Spleen (tissue), 13 donors: ENCODE measurements at places on chromosomes 1 and 21.

GRCh38 chr1:33606272-33606671 lies 133.8 kb downstream of the ZSCAN20 start:
- H3K27ac ChIP-seq = no peak overlapping the region
- no peak for DNase-seq
- H3K36me3 ChIP-seq = no peaks in the 10 kb centered on the region
- H3K27me3 ChIP-seq = no peaks in the 10 kb centered on the region
- H3K4me3 ChIP-seq = no peak overlapping the region
- H3K4me1 ChIP-seq = no peaks in the 10 kb centered on the region

GRCh38 chr1:67285780-67286488 lies 21.7 kb upstream of the IL12RB2 start:
- no peak overlapping the region for H3K4me3 ChIP-seq
- no peaks in the 10 kb centered on the region for H3K27me3 ChIP-seq
- H3K4me1 ChIP-seq = no peaks in the 10 kb centered on the region
- no peaks in the 10 kb centered on the region for H3K36me3 ChIP-seq

- H3K4me1 ChIP-seq = peaks cover 29% of the 10 kb centered on the region
- H3K36me3 ChIP-seq = no peaks in the 10 kb centered on the region
- no peaks in the 10 kb centered on the region for H3K27me3 ChIP-seq
- H3K4me3 ChIP-seq = no peak overlapping the region
- DNase-seq = no peak
- H3K27ac ChIP-seq = no peak overlapping the region
Observed at GRCh38 chr1:31701091-31701736, 2.6 kb downstream of the COL16A1 start.

DNA sequence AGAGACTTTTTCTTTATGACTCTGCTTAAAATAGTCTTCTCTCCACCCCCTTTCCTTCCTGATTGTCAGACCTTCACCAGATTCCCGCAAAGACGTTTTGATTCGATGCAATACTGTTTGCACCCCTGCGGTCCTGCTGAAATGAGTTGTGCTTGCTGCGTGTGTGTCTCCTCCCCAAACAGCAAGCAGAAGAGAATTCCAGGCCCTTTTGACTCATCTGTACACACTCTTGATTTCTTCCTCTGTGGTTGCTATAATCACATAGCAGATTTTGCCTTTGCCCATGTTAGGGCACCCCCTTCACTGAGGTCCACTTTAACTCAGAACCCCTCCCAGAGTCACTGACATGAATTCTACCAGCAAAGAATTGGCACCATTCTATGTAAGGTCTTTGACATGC lies 136.5 kb downstream of the ZZZ3 start:
- H3K27ac ChIP-seq = no peak overlapping the region
- DNase-seq = no peak
- H3K4me1 ChIP-seq = no peaks in the 10 kb centered on the region
- no peaks in the 10 kb centered on the region for H3K36me3 ChIP-seq

DNA sequence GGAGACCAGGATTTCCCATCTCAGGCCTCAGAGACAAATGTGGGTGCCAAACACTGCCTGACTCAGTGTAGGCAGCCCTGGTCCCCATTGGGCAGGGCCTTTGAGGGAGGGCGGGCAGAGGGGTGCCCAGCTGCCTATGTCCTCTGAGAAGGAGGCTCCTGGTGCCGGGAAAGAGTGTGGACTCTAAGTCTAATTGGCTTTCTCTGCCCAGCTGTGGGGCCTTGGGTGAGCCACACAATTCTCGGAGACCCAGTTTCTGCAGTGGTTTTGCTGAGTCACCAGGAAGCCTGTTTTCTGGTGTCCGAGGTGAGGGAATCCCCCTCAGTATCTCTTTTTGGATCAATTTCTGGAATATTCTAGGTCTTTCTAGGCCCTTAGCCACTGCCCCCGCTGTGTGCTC lies 35.3 kb upstream of the ACTL8 start:
- H3K4me3 ChIP-seq = no peak overlapping the region
- H3K36me3 ChIP-seq = no peaks in the 10 kb centered on the region
- no peaks in the 10 kb centered on the region for H3K4me1 ChIP-seq
- no peak for DNase-seq
- peaks cover 9% of the 10 kb centered on the region for H3K27me3 ChIP-seq

DNA sequence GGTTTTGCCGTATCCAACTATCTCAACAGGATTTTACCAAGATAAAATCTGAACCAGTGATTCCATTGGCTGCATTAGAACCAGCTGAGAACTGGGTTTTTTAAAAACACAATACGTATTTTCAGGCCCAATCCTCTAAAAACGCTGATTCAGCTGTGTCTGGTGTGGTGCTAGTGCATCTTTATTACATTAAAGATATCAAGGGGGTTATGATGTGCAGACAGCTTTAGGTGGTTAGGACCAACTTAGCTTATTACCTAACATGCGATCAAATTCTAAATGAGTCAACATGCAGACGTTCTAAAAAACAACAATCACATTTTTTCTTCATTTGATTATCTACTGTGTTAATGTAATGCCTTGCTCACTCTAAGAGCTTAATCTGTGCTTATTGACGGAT lies 32.0 kb upstream of the EXO1 start:
- no peak for DNase-seq
- H3K4me3 ChIP-seq = no peak overlapping the region
- no peak overlapping the region for H3K27ac ChIP-seq
- no peaks in the 10 kb centered on the region for H3K27me3 ChIP-seq

- H3K36me3 ChIP-seq = no peaks in the 10 kb centered on the region
- H3K4me1 ChIP-seq = no peaks in the 10 kb centered on the region
- H3K27me3 ChIP-seq = no peaks in the 10 kb centered on the region
- no peak overlapping the region for H3K27ac ChIP-seq
Observed at GRCh38 chr1:240351690-240352089, 260.0 kb downstream of the FMN2 start.

DNA sequence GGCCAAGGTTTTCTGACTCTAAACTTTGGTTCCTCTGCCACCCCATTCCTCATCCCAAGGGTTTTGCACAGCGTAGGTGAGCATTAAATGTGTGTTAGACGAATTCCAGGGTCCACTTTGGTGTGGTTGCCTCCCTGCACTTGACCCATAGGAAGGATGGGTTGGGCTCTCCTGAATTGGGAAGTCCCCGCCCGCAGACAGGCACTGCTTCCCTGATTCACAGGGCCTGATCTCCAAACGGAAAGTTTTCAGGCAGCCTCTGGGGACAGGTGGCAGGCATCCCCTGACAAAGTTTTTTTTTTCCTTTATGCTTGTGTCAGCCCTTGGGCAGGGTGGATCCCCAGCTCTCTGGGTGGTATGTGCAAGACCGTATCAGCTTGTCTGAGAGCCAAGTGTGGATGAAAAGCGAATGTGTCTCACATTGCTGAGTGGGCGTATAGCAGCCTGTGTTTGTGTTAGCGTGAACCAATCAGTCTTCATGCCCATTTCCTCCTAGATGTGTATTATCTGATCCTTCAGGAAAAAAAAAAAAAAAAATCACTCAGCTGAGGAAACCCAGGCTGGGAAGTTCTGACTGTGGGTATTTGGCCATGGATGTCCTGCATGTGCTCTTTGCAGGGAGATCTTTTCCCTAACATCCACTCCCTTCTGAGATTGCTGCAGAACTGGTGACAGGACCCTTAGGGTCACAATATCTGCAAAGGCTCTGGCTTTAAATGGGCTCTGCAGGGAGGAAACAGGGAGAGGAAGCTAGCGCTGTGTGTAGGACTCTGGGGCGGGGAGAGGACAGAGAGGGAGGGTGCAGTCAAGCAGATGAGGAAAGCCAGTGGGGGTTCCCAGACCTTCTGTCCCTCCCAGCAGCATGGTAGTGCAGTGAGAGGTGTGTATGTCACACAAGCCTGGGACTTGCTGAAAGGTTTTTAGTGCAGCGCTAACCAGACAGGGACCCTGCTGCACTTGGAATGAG lies 42.2 kb upstream of the TRABD2B start:
- H3K27me3 ChIP-seq = no peaks in the 10 kb centered on the region
- H3K36me3 ChIP-seq = no peaks in the 10 kb centered on the region
- H3K4me3 ChIP-seq = no peak overlapping the region
- H3K27ac ChIP-seq = no peak overlapping the region
